ENCODE measurements at places on chromosomes 4 and X.

DNA sequence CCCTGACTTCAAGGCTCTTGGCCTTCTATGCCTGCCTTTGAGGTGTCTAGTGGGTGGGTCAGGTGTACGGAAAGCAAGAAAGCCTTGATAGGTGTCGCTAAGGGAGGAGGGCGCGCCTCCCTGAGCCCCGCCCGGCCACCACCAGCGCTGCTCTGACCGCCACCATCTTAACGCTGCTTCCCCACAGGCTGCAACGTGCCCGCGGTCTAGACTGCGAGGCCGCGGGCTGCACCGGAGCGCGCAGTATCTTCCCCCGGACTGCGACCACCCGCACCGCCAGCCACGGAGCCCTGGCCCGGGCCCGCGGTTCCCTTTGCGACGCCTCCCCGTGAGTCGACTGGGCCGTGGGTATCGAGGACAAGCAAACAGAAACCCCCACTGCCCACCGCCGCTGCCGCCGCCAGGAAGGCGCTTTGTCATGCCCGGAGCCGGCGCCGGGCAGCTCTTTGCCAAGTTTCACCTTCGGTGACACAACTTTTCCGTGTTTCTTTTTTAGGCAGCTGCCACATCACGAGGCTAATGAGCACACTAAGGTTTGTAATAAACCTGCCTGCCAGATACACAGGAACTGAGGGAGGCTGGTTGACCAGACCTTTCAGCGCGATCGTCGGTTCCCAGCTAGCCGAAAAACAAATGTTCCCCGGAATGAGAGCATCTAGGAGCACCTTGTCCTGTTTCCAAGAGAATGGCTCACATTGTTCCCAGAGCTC is 335.8 kb upstream of the F9 start:
- no peak for DNase-seq

DNA sequence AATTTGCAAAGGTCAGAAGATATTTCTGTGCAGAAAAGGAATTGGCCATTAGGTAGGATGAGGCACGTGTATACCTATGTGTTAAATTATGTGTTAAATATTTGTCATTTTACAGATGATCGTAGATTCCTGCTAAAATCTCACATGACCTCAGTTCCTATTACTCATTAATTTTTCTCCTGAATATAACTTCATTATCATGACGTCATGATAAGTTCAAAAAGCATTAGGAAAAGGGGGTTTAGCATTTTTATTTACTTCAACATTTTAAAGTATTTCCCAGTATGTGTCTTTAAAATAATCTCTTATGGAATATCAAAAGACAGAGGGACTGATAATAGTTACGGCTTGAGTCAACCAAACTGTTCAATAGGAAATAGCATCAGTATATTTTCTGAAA is 372.8 kb downstream of the IL1RAPL1 start:
- DNase-seq: no peak

DNA sequence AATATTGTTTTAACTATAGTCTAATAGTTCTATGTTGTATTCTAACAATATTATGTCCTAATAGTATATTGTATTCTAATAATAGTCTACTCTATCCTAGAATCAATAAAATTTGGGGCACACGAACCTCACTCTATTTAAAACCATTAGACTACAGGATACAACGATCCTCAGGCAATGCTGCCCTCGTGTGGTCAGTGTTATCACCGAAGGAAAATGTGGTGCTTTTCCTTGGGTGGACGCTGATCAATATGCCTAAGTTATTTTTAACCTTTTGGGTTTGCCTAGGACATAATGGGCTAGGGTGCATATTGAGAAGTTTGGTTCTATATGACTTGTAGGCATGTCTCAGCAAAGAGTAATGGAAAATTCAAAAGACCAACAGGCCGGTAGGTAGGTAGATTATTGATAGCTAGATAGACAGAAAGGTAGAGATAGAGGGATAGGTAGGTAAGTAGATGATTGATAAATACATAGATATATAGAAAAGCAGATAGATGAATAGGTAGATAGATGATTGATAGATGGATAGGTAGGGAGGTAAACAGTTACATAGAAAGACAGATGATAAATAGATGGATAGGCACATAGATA is 75.1 kb downstream of the PRKX start:
- DNase-seq: peak; percentile 27

DNA sequence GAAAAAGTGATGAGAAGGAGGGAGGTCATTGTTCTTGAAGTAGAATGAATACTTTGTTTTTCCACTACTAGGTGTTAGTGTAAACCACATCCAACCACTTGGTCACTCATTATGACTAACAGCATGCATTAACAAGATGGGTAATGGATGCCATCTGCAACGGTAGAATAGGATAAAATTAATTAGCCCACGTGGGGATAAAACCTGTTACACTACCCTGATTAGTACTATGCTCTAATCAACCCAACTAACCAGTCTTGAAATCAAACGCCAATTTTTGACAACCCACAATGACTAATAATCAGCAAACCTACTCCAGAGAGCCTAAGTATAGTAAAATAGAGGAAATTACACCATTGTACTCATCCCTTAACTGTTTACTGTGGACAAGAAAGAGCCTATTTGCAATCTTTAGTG is 93.4 kb upstream of the MCF2 start:
- no peak for DNase-seq

- no peak for DNase-seq
These were observed 51.2 kb upstream of the EDA start for GRCh38 chrX:69564665-69565064.

- no peak for DNase-seq
These were observed 545.7 kb upstream of the PABPC4L start for GRCh38 chr4:134747108-134747805.

GRCh38 chrX:82041034-82041433 is 839.1 kb downstream of the SH3BGRL start:
- no peak for DNase-seq
